ENCODE measurements at places on chromosomes 3 and 15.

DNA sequence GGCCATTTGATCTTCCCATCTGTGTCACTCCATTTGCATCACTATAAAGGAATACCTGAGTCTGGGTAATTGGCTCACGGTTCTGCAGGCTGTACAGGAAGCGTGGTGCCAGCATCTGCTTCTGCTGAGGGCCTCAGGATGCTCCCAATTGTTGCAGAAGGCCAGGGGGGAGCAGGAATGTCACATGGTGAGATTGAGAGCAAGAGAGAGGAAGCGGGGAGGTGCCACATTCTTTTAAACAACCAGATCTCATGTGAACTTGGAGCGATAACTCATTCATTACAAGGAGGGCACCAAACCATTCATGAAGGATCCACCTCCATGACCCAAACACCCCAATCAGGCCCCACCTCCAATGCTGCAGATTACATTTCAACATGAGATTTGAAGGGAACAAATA lies 13.1 kb upstream of the RAB7A start:
- DNase-seq: no peak

DNA sequence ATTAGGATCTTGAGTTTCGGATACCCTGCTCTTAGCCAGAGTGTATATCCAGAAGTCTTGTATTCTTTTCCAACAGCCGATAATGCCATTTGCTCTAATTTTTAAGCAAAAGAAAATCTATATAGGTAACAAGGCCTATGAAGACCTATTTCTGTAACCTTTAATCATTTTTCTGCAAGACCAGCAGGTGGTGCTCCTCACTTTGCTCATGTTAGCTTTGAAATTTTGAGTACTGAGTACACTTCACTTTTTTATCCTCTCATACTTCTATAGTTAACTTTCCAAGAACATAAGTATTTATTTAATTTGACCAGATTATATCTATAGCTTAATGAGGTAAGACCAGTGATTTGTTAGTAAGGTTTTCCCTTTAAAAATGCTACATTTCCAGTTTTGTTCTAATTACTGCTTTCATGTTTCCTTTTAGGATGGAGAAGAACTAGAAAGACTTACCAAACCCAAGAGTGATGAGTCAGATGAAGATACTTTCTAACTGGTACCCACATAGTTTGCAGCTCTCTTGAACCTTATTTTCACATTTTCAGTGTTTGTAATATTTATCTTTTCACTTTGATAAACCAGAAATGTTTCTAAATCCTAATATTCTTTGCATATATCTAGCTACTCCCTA lies 20.5 kb downstream of the SLC35A5 start:
- DNase-seq: no peak

DNA sequence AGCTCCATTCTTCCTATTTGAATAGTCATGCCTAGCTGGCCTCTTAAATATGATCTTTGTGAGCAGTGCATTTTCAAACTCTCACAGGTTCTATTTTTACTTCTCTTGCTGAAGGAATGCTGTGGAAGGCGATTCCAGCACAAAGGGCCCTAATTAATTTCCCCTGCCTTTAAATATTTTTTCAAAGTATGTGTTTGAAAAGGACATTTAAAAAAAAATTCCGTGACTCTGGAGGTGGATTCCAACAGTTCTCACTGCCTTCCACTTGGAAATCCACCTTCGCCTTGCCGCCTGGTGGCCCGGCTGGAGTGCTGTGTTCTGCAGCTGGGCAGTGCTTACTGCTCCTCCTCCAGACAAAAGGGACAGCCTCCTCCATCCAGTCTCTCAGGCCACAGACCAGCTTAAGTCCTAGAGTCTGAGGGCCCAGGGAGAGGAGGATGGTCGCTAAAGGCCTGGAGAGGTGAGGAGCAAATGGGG lies 61.5 kb upstream of the CORO2B start:
- no peak for DNase-seq

DNA sequence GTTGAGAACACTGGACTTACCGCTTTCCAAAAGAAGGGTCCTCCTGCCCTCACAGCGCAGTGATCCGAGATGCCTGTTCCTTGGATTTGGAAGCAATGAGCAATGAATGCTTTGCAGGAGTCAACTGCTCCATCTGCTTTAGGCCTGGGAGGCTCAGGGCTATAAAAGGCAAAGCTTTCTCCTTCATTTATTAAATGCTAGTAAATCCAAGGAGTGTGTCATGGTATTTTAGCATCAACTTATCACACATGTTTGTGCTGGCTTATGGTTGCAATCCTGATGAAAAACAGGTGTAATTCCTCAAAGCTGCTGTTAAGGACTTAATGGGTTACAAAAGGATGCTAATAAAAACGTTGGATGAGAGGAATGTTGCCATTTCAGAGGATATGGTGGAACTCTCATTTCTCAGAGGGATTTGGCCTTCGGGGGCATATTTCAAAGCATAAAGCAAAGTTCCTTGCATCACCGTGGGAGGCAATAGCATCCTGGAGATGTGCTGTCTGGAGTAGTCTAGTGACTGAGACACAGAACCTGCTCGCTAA lies 158.5 kb upstream of the TPM1 start:
- no peak for DNase-seq

DNA sequence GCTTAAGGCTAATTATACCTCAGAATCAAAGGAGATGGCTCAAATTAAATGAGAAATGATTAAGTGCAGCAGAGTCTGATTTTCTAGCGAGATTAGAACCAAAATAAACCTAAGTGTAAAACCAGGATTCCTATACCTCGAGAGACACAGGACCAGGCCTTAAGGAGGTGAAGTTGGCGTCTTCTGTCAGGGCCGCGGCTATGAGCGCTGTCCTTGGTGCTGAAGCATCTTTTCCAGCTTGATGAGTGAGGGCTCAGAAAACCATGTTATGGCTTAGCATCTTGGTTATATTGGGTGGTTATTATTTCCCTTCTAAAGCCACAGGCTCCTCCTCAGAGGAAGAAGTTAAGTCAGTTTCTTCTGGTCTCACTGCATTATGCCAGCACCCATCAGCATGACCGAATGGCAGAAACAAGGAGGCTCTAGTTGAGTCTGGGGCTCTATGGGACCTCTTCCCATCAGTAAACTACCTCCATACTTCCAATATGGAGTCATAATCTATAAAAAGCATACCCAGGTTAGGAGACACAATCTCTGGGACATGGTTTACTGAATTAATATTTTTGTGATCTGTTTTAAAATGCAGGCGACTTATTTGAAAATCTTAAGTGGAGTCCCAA lies 120.1 kb upstream of the NMNAT3 start:
- DNase-seq: no peak

DNA sequence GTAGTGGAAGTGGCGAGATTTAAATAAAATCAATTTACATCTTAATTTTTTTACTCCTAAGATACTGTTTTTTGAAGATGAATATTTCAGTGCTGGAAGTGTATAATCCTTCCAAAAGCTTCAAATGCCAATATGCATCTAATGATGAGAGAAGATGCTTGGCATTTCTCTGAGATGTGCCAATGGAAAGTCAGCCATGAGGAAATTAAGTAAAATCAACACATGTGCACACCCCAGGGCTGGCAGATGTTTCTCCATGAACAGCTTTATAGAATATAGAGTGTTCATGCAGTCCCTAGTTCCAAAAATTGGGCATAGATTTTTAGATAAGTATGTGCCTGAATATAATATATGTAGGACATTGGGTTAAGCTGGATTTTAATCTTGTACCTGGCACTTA lies 90.1 kb downstream of the CPNE4 start:
- DNase-seq: no peak

DNA sequence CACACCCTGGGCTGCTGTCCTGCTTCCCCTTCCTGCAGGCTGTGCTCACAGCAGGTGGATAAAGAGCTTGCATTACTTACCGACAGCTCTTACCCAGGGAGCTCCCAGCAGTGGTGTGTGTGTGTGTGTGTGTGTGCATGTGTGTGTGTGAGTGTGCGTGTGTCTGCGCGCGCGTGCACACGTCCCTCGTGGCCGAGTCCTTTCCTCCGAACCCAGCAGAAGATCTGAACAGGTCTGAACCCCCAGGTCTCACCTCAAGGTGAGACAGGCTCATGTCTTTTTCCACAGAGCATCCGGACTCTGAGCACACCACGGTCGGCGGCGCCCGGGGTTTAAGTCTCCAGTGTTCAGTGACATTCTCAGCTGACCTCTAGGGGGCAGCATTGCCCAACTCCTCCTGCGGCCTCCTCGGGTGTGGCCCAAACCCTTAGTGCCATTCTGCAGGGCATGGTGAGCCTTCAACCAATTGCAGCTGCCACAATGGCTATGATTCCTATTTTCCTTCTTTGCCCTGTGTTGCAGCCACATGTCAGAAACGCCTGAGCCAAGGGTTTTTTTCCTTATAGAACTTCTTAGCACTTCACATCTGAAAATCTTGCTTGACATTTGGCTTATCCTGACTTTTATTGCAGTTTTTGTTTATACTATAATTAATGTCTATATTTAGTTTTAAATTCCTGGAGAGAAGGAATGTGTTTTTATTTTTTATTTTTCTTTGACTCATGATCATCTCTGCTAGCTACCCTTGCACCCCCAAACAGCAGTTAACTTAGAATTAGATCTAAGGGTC lies 64.1 kb upstream of the KLHL25 start:
- peak; percentile 71 for DNase-seq

GRCh38 chr3:126523745-126524428 lies at the start of gene CHST13:
CHST13 (plus strand) TSS chr3:126524155; CDS start chr3:126524333, 178 bp downstream.
- DNase-seq: no peak

- no peak for DNase-seq
These were observed 291.0 kb downstream of the TIGIT start for GRCh38 chr3:114584734-114585371.

DNA sequence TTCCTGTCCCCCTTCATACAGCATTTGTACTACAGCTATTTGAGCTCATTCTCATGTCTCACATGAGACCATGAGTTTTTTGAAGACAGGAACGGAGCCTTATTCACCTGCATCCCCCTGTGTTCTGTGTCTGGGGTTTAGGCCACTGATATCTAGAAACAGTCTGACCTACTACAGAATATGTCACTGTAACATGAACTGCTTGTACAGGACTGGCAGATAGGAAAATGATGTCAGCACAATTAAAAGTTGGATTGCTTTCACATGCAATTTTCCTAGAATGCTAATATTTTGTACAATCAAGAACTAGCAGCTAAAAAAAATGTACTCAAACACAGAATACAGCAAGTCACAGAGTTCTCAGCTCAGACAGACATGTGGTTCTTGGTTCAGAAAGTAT lies 90.8 kb upstream of the FGF12 start:
- DNase-seq: no peak

GRCh38 chr3:132317229-132317948 lies at the start of gene ACP3:
ACP3 (plus strand) TSS chr3:132317407; CDS start chr3:132317457, 50 bp downstream.
- no peak for DNase-seq

GRCh38 chr15:61815356-61816083 lies 244.7 kb downstream of the VPS13C start:
- no peak for DNase-seq

- no peak for DNase-seq
These were observed 306.7 kb upstream of the TBC1D5 start for GRCh38 chr3:18049096-18049495.

GRCh38 chr3:100500320-100500880 lies 8.0 kb downstream of the TMEM45A start:
- DNase-seq: no peak

DNA sequence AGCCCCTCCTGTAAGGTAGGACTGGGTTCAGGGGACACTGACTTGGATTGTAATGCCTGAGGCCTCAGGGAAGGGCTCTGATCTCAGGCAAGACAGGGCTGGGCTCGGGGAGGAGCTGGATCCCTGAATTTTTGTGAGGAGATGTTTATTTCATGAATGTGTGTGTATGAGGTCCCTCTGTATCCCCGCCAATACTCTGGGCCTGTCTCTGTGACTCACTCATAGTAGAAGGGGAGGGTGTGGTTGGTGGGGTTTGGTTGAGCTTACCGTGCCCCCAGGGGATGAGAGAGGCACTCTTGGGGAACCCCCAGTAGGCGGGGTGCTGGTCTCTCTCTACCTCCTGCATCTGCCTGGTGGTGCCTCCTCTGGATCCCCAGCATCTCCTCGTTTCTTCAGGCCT lies 28.1 kb downstream of the RPSA start:
- DNase-seq: no peak

GRCh38 chr3:148319161-148319915 lies 378.4 kb upstream of the AGTR1 start:
- no peak for DNase-seq

GRCh38 chr3:32814361-32814760 lies 3.4 kb upstream of the TRIM71 start:
- no peak for DNase-seq

- DNase-seq: no peak
These were observed at the start of gene HOMER2 for GRCh38 chr15:82952158-82953081. HOMER2 (minus strand) TSS chr15:82952720; CDS start chr15:82952535, 185 bp downstream.

- no peak for DNase-seq
These were observed 206.9 kb downstream of the RPLP1 start for GRCh38 chr15:69659454-69660050.

DNA sequence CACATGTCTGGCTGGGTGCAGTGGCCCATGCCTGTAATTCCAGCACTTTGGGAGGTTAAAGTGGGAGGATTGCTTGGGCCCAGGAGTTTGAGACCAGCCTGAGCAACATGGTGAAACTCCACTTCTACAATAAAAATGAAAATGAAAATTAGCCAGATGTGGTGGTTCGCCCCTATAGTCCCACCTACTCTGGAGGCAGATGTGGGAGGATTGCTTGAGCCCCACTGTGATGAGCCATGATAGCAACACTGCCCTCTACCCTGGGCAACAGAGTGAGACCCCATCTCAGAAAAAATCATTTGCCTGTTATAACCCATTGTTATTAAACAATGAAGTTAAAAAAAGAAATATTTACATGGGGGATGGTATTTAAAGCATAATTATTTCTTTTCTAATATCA lies 240.1 kb upstream of the ZPLD1 start:
- no peak for DNase-seq

DNA sequence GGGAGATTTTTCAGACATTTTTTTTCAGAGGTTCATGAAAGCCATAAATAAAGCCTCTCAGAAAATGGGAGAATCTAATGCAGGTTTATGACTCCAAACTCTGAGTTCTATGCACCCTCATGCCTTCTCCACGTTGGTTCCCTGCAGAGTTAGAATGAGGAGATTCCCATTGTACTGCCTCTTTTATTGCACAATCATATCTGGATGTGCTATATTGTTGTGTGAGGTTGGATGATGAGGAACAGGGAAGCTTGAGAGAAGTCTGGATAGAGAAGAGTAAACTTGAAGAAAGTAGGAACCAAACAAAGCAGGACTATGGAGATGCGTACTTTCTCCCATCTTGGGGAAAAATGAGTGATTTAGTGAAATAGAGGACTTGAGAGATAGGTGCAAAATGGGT lies 178.8 kb downstream of the PDCD6IP start:
- no peak for DNase-seq

Data from T-helper 9 cell (primary cell).